ENCODE measurements at places on chromosomes 7 and 10.

DNA sequence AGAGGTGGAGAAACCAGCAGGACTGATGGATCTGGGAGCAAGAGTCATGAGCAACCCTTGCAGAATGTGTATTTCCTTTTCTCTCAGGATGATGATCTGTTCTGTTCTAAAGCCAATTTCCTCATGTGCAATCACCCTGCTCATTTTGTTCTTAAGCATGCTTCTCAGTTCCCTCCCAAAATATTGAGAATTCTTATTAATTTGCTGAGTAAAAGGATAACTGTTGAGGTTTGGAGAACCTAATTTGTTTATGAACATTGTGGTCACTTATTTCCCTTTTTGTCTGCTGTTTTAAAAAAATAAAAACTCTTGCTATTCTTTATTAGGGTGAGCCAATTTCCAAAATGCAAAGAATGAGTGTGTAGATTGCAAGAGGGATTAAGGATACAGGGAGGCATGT, 106.8 kb downstream of the APBB1IP start:
- DNase-seq, result no peak

GRCh38 chr7:37796138-37796775, 52.1 kb upstream of the NME8 start:
- DNase-seq, result no peak

GRCh38 chr7:117347962-117348672, 25.3 kb upstream of the WNT2 start:
- no peak for DNase-seq

DNA sequence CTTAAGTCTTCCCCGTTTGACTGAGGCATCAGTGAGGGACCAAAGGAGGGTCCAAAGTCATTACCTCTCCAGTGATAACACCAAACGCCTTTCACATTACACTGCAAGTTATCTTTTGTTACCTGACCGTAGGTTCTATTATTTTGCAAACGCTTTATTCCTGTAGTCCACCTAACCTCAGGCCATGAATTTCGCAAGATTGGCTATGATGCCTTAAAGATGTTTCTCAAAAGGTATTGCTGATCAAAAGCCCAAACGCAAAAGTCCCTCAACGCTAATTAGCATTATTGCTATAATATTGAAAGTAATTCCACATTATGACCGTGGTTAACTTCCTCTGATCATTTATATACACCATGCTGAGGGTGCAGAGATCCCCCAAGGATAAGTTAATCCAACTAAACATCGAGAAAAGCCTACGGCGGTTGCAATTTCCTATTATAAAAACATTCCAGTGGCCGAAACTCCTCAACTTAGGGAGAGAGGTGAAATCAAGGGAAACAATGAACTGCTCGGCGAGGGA, 649 bp downstream of the DNA2 start:
- no peak for DNase-seq

DNA sequence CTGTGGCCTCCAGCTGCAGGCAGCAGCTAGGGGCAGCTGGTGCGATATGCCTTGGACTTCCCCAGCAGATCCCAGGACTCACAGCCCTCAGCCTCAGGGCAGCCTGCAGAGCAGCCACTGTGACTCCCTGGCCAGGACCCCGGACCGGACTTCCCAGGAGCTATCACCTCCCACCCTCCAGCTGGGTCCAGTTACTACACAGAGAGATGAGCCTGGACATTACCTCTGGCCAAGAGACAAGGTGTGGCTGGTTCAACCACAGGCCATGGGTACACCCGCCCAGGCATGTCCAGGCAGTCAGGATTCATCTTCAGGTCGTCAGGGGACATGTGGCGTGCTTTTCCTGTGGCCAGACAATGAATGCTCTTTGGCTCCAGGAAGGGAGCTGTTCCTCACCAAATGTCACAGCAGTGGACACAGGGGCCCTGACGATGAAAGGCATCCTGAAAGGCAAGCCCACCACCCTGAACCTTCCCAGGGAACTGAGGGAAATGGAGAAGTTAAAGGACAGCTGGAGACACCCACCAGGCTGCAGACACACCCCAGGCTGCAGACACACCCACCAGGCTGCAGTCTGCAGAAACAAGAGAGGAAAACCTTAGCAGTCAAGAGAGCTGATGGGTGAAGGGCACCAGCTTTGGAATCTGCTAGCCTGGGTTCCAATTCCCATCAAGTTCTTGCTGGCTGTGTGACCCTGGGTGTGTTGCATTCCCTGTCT, 25.8 kb upstream of the NANOS1 start:
- no peak for DNase-seq

DNA sequence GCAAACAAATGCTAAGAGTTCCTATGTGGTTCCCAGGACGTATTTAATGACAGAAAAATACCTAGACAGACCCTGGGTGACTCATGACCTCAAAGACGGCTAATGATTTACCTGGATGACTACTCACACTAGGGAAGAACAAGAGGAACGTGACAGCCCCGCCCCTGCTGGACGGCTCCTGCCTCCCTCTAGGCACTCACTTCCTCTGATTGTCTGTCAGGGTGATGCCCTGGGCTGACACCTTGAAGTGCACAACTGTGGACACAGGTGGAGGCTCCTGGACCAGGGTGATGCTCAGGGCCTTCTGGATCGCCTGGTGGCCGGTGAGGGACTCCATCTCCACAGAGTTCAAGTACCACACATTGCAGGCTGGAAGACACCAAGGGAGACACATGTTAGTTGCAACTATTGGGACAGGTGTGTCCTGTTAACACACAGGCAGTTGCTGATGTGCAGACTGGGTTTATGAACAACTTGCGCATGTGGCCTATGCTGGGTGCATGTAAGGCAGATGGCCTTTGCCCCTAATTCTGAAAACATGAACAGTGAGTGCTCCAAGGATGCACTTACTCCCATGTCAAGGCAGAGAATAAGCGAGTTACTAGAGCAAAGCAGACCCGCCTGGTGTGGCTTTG, 298.3 kb downstream of the TNS3 start:
- peak; percentile 58 for DNase-seq

GRCh38 chr7:81410471-81411117, 359.3 kb downstream of the HGF start:
- no peak for DNase-seq

DNA sequence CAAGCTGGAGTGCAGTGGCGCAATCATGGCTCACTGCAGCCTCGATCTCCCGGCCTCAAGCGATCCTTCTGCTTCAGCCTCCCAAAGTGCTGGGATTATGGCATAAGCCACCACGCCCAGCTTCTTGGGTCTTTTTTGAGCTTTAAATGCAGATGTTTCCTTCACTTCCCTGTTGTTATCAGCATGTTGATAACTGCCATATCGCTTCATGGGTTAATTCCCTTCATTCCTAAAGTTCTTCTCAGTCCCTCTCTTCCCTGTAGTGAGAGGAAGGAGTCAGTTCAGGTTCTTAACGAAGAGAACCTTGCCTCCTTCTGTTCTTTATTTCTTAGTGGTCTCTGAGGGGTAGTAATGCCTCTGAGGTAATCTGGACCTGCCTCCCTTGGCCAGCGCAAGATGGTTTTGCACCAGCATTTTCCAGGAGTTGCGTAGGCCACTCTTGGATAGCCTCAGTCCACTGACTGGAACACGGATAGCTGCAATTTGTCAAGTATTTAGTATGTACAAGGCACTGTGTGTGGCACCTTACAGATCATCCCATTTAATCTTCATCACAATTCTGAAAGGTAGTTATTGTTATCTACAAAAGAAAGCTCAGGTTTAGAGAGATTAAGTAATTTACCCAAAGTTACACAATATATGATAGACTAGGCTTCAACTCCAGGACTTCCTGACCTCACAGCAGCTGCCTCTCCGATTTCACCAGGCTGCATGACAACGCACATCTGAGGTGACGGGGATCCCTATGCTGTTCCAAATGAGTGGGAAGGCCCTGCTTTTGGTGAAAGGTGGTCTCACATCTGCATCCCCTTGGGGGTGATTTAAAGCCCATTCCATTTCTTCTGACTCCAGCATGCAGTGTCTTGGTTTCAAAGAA, 60.5 kb downstream of the GATA3 start:
- DNase-seq, result no peak

- DNase-seq, result no peak
Measured at GRCh38 chr10:60350400-60350799, 39.3 kb downstream of the ANK3 start.

DNA sequence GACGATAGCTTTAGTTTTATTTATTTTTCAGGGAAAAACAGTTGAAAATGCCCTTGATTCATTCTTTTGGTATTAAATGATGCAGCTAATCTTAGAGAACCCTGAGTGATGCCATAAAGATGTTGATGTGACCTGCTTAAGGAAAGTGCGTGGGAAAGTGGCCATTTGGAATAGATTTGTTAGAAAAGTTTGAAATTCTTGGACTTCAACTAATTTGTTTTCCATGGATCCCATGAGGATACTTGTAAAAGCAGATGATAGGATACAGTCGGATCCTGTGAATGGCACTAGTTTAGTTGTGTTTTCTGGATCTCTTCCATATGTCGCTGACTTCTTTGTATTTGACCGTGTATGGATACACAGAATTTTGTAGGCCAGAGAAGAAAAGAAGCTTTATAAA, 69.0 kb downstream of the SEPTIN7 start:
- no peak for DNase-seq

DNA sequence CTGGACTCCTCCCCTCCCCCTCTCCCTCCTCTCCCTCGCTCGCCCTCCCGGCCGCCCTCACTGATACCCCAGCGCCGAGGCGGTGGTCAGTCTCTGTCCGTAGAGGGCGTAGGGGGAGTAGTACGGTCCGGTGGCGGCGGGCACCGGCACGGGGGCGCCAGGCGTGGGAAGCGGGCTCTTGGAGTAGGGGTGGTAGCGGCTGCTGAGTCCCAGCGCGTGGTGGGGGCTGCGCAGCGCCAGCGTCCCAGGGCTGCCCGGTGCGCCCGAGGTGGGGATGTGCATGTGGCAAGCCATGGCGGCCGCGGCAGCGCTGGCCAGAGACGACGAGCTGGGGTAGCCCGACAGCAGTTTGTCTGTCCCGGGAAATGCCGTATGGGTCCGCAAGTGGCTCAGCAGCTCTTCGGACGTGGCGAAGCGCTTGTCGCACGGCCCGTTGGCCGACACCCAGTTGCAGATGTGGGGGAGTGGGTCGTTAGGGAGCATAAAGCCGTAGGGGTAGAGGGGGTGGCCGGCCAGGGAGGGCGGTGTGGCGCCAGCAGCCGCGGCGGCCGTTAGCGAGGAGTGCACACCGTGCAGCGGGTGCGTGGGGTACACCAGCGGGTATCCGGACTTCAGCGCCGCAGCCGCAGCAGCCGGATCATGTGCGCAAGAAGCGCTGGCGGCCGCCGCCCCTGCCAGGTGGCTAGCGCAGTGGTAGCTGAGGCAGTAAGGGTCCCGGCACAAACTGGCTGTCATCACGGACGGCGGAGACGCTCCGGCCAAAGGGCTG, 2.7 kb downstream of the ZNF503 start:
- DNase-seq, result no peak

GRCh38 chr10:19651549-19651948, 164.7 kb upstream of the PLXDC2 start:
- no peak for DNase-seq

- peak; percentile 46 for DNase-seq
Measured at GRCh38 chr10:26860102-26860442, 686 bp downstream of the ABI1 start.

DNA sequence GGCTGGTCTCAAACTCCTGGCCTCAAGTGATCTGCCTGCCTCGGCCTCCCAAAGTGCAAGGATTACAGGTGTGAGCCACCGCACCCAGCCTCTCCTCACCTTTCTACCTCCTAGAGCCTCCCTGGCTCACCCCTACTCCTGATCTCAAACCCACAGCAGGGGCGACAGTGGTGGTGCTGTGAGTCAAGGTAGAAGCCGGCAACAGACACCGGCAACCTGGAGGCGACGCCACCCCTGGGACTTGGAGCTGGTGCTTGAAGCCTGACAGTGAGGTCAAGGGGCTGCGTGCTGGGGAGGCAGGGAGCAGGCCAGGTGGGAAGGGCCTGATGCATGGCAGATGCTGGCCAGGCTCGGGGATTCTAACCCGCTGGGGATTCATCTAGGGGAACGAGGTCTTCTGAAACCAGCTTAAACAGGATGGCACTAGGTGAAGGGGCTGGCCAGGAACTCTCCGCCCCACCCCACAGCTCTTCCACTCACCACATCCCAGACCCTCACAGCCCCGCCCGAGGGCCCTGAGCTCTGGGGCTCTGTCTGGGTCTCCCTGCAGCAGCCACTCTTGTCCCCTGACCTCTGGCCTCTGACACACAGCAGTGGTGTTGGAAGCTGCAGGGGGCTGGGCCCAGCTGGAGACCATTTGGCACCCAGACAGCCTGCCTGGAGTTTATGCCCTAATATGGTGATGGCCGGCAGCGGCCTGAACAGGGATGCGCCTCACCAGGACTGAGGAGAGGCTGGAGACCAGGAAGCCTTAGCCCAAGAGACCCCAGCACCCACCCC, 16.4 kb downstream of the KCNH2 start:
- DNase-seq, result no peak

DNA sequence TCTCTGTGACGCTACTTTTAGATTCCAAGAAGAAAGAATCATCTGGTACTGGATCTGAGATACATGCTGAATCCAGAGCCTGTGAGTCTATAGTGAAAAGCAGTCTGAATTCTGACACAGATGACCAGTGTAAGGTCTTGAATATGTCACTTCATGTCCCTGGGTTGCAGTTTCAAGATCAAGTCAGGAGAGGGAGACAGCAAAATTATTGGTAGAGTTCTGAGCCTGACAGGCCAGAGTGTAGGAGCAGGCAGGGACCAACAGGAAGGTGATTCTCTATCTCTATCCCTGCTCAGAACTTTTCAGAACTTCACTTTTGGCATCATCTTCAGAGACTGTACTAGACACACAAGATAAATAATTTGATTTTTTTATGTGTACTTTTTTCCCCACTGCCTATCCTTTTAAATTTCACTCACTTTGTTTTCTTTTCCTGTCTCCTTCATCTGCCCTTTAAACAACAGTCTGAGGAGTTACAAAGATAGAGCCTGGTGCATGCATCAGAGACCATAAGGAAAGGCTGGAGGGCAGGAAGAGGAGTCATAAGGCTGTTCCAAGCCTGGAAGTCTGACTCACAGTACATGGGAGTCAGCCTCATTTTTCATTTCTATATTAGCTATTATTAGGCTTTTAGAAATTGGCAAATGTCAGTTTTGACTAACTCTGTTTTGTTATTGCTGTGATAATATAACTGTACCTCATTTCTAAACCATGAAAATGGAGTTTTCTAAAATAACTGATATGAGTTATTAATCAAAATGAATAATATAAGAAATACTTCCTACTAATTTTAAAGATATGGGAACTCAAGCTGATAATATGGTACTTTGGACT, 120.2 kb upstream of the TMEM229A start:
- DNase-seq, result no peak

DNA sequence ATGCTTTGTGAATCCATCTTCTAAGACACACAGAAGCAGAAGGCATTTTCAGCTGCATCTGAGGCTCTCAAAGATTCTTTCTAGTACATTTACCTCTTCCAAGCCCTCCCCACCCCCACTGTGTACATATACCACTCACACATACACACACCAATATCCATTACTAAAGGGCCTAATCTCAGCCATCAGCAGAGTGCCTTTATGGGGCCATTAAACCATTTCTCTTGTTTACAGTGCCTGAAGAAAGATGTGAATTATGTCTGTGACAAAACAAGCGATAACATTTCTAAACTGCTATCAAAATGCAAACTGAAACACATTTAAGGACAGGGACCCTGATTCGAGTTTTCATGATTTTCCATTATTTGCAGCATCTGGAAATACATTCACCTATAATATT, 40.0 kb downstream of the ETV1 start:
- DNase-seq, result no peak
